NCI-H526 treated with DMSO at 0.1 percent for 48 hours (cell line): ENCODE measurements at places on chromosomes 4 and X.

DNA sequence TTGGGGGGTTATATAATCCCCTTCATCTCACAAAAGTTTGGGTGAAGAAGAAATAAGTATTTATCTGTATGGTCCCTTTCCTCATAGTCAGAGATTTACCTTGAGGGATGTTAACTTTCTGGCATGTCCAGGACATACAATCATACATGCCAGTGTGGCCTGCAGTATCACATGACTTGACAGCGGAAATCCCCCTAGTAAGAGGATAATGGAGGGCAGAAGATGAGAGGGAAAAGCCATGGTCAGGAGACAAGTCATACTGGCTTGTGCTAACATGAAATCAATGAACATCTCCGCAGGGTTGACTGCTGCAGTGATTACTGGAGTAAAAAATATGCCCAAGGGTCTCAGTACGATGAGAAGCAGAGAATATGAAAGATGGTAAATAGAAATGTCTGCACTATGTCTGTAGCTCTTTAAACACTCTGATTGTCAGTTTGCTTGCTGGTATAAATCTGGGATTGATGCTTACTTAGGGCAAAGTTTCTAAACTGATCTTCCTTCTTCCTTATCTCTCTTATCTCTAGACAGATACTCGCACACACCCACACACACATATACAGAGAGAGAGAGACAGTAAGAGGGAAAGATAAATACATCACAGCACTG is 1385.6 kb upstream of the ADGRL3 start:
- no peak for DNase-seq

DNA sequence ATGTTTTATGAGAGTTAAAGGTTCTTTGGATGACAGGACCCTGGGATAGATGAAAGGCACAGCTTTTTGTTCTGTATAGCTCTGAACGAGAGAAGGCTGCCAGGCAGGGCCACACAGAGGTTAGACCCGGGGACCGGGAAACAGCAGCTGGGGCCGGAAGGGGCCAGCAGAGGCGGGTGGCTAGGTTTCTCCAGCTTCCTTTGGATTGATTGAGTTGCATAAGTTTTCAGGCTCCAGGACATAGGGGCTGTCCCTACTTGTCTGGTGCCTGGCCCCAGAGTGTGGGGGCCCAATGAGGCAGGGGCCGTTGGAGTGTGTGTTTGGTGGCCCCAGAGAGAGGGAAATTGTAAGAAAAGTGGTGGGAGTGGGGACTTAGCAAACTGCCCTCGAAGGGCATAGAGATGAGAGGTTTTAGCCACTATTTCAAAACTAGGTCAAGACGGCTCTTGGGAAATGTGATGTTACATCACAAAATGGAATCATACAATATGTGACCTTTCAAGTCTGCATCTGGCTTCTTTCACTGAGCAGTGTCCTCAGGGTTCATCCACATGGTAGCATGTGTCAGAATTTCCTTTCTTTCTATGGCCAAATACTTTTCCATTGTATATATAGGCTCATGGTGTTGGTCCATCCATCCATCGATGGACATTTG is 3.7 kb downstream of the ZFP92 start:
- no peak for DNase-seq

DNA sequence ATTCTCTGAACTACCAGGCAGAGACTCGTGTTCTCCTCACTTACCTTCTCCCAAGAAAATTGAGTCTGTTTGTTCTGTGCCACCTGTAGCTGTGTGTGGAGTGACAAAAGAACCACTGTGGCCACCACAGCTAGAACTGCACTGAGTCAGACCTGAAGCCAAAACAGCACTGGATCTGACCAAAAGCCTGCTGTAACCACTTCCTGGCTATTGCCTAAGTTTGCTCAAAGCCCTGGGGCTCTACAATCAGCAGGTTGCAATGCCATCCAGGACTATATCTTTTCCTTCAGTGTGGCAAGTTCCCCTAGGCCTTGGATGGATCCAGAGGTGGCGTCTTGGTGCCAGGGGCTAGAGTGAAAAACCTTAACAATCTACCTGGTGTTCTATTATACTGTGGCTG is 449.1 kb downstream of the FAM133A start:
- DNase-seq, result no peak

DNA sequence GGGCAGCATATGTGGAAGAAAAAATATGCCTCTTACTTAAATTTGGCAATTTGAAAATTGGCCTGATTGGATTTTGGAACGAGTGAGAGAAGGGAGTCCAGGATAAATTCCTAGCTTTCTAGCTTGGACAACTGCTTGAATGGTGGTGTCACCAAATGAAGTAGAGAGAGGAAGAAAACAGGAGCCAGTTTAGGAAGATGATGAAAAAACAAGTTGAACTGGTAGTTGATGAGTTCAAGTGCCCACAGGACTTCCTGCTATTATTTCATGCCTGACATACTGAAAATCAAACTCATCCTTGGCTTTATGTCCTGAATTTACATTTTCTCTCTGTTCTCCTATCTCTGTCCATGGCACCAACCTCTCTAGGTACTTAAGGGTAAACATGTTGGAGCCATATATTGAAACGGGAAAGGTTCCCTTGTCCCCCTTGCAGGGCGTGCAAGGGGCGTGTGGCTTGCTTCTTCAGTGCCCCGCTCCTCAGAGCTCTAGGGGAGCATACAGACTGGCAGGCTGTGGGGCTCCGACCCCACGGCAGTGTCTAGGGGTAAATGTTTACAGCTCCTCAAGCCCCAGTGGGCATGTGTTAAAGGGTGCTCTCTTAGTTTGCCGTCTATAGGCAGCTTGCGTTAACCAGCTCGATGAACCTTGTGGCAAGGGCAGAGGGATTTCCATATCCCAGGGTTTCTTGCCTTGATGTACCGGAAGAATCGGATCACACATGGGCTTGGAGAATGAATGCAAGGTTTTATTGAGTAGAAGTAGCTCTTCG is 250.7 kb upstream of the PGRMC2 start:
- no peak for DNase-seq

- DNase-seq, result no peak
Observed at GRCh38 chrX:39492497-39493162, 605.1 kb downstream of the BCOR start.

DNA sequence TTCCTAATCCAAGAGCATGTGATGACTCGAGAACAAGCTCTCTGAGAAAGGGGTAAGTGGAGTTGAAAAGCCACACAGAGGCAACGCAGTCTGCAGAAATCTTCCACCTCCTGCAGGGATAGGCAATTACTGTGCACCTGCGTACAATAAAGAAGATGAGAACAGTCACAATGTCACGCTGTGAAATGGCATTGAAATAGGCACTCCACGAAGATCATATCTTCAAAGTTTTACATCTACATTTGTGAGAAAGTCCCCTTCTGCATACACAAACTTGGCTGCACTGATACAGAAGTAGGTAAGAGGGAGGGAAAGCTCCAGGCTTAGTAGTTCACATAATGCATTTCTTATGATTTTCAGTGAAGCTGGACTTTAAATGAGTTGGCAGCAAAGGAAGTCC is 27.1 kb downstream of the DDX60L start:
- DNase-seq, result no peak

DNA sequence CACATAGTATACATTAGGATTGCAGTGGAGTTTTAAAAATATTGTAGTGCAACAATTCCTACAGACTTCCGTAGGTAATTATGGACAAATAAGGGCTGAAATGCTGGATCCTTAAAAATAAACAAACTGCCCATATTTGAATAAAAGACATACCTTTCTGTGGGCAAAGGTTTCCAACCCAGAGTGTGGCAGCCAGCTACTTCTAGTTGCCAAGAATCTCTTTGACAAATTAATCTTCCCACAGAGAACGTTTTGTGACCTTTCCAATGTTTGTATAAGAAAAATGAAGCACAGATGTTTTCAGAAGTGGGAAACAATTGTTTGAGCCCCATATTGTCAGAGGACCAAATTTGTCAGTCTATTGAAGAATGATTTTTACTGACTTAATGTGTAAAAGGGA is 21.1 kb downstream of the GRPR start:
- no peak for DNase-seq
